Central memory CD4-positive, alpha-beta T cell (primary cell): ENCODE measurements at places on chromosomes 11 and 22.

DNA sequence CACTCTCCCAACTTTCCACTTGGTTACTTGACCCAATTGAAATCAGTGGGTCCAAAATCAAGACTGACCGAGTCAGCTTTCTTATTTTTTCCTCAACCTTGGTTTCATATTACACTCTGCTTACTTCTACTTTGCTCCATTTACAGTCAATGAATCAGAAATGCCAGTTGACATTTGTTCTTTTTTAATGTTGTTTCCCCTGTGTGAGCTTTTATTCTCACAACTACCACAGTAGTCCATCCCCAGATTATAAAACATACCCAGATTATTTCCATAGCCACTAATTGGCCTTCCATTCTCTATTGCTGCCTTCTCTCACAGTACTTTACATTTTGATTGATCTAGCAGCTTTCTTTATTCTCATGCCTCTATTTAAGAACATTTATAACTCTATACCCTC lies 50.0 kb downstream of the DNAJC24 start:
- no peak for DNase-seq

DNA sequence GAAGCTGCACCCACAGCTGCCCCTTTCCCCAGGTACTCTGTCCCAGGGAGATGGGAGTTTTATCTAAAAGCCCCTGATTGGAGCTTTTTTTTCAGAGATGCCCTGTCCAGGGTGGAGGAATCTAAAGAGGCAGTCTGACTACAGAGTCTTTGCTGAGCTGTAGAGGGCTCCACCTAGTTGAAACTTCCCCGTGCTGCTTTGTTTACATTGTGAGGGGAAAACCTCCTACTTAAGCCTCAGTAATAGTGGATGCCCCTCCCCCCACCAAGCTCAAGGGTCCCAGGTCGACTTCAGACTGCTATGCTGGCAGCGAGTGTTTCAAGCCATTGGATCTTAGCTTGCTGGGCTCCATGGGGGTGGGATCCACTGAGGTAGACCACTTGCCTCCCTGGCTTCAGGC lies 470.1 kb upstream of the LARGE1 start:
- DNase-seq: no peak

DNA sequence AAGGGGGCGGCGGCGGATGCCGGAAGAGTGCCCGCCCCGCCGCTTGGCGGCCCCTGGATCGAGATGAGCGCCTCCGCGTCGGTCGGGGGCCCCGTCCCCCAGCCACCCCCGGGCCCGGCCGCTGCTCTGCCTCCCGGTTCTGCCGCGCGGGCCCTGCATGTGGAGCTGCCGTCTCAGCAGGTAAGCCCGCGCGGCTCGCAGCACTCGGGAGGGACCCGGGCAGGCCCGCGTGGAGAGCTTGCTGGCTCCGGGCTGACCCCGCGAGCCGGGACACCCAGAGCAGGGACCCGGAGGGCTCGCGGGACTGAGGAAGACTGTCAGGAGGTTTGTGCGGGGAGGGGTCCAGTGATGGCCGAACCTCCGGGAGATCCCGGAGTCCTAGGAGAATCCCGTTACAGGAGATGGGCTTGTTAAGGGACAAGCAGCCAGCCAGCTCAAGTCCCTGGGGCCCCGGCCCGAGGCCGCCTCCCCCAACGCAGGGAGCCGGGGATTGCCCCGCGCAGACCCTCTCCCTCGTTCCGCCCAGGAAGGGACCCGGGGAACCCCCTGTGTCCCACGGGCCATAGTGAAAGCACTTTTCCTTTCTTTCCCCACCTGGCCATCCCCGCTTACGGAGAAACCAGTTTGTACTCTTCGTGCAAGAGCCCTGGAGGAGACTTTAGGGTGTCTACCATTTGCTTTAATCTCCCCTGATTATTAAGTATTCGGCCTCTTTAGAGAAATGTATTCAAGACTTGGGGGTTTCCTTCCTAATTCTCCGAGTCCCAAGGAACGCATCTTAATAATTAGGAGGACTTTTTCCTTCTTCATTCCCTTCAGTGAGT lies 547 bp downstream of the UVRAG start:
- DNase-seq: peak; percentile 55

DNA sequence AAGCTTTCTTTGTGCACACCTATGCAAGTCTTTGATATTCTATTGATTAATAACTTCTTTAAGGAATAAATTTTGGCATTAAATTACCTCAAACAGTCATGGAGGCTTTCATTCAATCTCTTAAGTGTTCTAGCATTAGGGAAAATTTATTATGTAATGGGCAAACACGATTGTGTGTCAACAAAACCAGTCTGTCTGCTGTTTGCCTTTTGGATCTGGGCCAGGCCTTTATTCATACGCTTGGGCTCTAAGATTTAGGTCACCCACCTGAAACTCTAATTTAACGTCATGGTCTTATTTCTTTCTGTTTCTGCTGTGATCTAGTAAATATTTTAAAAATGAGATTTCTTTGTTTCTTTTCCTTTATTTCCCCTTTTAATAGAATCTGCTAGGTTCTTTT lies 1270.6 kb downstream of the LRRC4C start:
- DNase-seq: no peak

GRCh38 chr11:126121296-126121695 lies 58.6 kb upstream of the CDON start:
- no peak for DNase-seq

GRCh38 chr22:29336751-29337490 lies 21.4 kb upstream of the RASL10A start:
- no peak for DNase-seq

GRCh38 chr11:130454491-130455252 lies 6.2 kb downstream of the ADAMTS15 start:
- DNase-seq: no peak

DNA sequence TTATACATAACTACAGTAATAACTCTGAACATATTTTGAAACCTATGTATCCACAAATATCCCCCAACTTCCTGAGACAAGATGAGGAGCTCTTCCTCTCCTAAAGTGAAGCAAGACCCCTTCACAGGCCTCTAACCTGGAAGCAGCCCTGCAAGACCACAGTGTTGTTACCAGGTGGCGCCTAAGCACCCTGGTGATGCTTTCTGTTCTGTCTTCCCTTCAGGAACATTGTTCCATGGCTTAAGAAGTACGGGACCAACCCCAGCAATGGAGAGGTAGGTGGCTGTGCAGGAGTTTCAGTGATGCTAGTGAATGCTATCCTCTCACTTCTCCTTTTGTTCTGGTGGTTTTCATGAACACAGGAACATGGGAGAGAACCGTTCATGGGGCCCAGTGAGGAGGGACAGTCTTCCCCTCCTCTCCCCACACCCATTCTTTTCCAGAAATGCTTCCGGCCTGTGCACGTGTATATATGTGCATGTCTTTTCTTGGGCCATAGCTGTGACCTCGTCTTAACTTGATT lies 6.4 kb downstream of the PPIL2 start:
- DNase-seq: no peak

DNA sequence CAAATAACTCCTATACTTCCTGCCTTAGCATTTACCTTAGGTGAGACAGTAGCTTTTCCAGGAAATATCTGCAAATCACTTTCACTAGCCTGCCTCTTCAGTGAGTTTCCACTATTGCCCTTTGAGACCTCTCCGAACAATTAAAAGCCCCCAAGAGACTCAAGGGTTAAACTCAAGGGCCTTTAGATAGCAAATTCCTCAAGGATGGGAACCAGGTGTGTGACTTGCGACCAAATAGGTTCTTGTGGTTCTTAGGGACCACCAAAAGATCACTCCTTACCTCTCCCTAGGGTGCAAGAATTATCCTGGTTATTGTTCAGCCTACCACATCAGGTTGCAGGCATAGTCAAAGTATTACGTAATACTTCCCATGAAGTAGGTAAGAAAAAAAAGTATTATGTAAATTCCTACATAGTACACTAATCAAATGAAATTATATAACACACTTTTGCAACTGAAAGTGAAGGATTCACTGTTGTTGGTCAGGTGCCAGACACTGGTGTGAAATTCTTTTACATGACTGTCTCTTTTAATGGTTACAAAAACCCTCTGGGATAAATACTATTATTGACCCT lies 1.4 kb upstream of the RDX start:
- DNase-seq: no peak

DNA sequence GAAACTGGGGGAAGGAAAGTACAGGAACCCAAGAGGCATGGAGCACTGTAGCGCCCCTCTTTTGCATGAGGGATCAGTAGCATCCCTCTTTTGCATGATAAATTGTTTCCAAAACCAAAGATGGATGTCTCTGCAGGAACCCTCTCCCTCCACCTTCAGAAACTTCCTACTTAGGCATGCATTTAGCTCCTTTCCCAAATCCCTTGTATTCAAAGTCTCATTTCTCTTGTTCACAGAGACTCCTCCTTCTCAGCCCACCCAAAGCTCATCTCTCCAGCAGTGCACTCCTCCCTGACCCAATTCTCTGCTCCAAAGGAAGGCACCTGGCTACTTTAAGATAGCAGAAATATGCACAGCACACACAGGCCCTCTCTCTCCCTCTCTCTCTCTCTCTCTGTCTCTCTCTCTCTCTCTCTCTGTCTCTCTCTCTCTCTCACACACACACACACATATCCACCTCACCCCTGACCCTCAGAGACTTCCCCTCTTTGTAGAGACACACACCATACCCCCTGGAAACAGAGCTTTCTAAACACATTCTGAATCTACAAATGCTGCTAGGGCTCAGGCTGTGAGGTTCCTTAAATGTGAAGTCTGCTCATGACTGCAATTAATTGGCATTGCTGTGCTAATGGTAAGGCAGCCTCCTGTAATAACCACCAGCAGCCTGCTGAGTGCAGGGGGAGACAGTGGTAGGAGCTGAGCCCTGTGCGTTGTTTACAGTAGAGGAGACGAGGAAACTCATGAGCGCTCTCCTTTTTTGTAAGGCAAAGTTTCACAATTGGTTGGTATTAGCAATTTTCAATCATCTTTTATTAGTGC lies 519.6 kb downstream of the NTM start:
- no peak for DNase-seq

DNA sequence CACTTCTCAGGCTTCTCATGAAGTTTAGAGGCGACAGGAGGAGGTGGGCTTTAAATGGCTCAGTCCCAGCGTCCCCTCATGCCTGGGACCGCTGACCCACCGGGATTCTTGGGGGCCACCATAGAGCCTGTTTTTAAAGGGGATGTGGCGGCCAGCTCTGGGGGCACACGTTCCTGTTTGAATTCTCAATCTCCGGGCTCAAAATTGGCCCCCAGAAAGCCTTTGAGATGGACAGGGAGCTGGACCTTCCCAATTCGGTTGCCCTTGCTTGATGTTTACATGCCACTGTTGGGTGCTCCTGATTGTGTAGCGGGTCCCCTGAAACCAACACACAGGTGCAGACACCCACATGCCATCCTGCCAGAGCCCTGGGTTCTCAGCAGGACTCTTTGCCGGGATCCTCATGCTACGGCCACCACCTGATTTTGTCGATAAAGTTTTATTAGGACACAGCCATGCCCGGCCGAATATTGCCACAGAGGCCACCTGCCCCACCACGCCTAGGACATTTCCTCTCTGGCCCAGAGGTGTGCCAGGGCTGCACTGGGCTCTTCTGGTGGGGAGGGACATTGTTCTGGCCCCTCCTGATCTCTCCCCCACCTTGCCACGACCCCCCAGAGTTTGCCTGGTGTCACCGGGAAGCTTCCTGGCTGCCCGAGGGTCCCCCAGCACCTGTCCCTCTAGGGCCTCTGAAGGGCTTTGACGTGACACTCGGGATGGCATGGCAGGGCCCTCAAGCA lies 71.6 kb downstream of the KCNQ1 start:
- no peak for DNase-seq

DNA sequence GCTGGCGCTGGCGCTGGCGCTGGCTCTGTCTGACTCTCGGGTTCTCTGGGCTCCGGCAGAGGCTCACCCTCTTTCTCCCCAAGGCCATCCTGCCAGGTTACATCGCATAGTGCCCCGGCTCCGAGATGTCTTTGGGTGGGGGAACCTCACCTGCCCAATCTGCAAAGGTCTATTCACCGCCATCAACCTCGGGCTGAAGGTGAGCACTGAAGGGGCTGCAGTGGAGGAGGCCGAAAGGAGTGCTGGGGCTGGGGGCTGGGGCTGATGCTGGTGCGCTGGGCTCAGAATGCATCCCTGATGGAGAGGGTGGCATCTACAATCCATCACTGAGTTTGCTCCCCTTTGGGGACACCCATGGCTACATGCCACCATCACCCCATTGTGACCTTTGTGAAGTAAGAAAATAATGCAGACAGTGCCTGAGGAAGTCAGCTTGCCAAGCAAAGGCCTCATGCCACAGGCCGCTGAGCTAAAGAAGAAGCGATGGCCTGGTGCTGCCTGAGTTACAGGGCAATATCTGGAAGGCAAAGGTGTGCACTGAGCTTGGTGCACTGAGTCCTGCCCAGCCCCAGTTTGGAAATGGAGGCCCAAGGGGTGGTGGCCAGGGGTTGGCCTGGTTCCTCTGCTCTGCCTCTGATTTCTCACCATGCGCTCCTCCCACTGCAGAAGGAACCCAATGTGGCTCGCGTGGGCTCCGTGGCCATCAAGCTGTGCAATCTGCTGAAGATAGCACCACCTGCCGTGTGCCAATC lies 620 bp downstream of the SMPD1 start:
- DNase-seq: no peak

DNA sequence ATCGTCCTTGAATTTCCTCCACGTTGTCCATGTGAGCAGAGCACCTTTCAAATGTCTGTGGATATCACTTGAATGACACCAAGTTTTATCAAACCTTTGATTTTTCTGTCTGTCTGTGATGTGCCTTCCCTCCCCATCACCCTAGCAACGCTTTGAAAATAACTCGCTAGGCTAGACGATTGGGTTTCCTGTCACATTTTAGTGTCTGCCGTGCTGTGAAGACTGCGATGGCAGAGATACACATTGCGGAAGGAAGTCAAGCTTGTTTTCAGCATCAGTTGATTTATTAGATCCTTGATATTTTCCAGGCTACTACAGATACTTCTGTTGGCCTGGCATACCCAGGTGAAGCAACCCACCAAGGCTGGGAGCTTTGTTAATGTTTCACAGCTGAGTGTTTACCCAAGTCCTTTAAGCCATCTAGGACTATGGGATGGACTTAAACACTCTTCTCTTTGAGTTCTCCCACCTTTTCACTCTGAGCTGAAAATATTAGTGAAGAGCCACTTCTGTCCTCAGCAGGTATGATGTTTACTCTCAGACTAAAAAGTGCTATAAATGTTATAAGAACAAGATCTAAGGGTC lies 93.6 kb upstream of the CD44 start:
- peak; percentile 96 for DNase-seq

DNA sequence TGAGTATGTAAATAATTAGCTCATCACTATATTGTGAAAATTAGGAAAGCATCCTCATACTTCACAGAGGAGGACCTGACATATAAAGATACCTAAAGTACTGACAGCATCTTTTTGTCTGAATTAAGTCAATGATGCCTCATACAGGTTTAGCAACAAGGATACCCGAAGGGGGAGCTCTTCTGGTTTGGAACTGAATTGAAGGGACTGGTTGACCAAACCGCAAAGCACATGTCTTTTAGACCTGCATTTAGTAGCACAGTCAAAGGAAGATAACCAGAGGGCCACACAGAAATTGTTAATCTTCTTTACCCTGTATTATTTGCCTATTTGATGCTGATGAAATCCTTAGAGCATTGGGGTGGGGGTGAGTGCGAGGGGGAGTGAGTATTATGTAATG lies 12.9 kb upstream of the WT1 start:
- DNase-seq: no peak

GRCh38 chr22:48718818-48719500 lies 1108.7 kb downstream of the BRD1 start:
- DNase-seq: no peak

DNA sequence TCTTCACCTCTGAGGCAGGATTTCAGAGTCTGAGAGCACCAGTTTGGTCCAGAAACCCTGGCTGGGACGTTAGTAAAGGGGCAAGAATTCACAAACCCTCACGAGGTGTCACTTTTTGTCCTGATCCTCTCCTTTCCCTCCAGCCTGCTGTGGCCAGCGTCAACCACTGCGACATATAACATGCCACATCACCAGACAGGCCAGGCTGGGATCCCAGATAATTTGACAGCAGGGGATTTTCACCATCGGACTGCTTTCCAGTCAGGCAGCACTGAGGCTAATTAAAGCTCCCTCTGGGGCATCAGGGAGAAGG lies 36.8 kb upstream of the RBFOX2 start:
- DNase-seq: no peak
